ENCODE measurements at places on chromosomes 16 and 17.
A peak's percentile ranks its signal among the peaks of the same experiment; 100 is the strongest.

DNA sequence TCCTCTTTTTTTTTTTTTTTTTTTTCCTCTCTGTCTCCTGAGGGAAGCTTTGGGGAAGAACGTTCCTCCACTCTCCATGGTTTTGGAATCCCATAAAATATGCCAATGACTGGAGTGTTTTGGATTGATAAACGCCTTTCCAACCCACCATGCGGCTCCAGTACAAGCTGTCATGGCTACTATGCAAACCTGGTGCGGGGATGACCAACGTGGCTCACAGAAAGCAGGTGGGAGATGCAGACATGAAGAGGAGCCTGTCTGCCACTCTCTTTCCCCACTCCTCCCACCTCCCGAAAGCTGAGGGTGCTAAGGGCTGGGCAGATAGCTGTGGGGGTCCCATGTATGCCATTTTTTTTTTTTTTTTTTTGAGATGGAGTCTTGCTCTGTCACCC, 69.9 kb upstream of the SEC14L1 start:
- DNase-seq, result no peak

GRCh38 chr16:9966569-9967157, 215.6 kb downstream of the GRIN2A start:
- no peak for DNase-seq

- no peak for DNase-seq
Observed at GRCh38 chr16:27720731-27721530, 171.0 kb downstream of the KATNIP start.

- DNase-seq, result no peak
Observed at GRCh38 chr16:81107511-81107910, 11.3 kb upstream of the GCSH start.

- no peak for DNase-seq
Observed at GRCh38 chr17:77061669-77062068, 79.1 kb upstream of the SEC14L1 start.

GRCh38 chr16:84643180-84643583, 5.1 kb upstream of the KLHL36 start:
- DNase-seq, result peak; percentile 82

GRCh38 chr17:69096541-69096940, 35.8 kb upstream of the ABCA9 start:
- DNase-seq, result no peak

DNA sequence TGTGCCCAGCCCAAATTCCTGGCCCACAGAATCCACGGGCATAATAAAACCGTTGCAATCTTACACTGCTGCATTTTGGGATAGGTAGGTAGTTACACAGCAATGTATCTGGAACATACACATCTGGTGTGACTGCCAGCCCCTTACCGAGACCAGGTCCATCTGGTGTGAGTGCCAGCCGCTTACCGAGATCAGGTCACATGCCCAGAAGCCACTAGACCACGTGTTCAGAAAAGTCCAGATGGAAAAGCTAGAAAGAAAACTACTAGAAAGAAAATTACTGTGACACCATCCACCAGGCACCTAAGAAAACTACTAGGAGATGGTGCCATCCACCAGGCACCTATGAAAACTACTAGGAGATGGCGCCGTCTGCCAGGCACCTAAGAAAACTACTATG, 19.4 kb downstream of the PIK3R5 start:
- DNase-seq, result no peak

GRCh38 chr17:62862251-62862650, 54.1 kb upstream of the MARCHF10 start:
- no peak for DNase-seq

GRCh38 chr16:79714440-79714839, 113.9 kb upstream of the MAF start:
- DNase-seq, result no peak

DNA sequence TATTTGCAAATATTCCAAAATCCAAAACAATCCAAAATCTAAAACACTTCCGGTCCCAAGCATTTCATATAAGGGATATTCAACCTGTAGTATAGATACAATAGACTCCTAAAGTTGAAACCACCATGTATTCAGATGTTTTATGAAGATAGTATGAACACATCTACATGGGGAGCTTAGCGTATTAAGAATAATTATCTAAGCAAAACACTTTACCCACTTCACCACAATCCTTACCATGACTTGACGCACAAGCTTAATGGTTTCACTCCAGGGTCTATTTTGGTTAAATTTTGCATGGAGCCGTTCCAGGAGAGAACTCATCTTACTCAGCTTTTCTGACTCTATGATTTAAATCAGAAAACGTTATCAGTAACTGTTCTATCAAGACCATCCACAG, 3.5 kb downstream of the MED1 start:
- no peak for DNase-seq

- DNase-seq, result no peak
Observed at GRCh38 chr16:22265351-22265750, 31.9 kb upstream of the POLR3E start.

DNA sequence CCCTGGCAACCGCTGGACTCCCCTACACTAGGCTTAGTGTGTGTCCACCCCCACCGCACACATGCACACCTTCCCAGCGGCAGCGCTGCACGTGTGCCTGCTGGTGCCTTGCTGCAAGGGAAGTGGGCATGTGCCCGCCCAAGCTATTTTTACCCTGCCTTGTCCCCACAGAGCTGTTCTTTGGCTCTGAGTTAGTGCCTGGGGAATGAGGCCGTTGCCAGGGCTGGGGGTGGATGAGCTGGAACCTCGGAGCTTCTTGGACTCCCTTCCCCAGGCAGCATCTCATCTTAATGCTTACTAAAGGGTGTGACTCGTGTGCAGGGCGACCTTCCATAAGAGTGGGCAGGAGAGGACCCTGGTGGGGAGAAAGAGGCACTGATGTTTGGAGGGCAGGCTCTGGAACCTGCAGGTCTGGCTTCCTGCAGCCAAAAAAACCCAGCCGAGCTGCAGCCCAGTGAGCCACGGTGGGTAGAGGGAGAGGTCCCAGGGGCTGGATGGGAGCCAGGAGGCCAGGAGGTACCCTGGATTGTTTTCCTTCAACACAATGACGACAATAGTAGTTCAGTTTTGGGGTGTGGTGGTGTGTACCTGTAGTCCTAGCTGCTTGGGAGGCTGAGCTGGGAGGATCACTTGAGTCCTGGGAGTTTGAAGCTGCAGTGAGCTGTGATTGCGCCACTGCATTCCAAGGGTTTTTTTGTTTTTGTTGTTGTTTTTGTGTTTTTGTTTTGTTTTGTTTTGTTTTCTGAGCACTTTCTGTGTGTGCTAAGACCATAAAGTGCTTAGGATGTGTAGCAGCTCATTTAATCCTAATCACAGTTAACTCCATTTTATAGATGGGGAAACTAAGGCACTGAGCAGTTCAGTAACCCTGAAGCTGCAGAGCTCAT, 119.1 kb downstream of the RAB11FIP4 start:
- DNase-seq, result no peak
